Ecto neural progenitor cell (in vitro differentiated cells): ENCODE measurements at places on chromosomes 12 and 14.

DNA sequence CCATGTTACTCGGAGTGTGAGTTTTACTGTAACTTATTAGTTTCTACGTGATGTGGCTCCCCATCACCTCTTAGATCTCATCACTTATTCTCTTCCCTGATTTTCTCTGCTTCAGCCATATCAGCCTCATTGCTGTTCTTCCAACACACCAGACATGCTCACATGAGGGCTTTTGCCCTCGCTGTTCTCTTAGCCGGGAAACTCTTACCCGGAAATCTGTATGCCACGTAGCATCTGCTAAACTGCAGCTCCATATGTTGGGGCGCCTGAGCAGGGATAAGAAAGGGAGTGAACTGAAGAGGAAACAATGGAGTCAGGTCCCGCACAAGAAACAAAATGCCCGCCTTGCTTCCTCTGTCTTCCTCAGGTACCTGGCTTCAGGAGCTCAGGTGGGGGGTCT, 16.6 kb downstream of the SMUG1 start:
- no peak for DNase-seq

GRCh38 chr14:43258396-43258795, 1248.7 kb downstream of the FSCB start:
- no peak for DNase-seq

DNA sequence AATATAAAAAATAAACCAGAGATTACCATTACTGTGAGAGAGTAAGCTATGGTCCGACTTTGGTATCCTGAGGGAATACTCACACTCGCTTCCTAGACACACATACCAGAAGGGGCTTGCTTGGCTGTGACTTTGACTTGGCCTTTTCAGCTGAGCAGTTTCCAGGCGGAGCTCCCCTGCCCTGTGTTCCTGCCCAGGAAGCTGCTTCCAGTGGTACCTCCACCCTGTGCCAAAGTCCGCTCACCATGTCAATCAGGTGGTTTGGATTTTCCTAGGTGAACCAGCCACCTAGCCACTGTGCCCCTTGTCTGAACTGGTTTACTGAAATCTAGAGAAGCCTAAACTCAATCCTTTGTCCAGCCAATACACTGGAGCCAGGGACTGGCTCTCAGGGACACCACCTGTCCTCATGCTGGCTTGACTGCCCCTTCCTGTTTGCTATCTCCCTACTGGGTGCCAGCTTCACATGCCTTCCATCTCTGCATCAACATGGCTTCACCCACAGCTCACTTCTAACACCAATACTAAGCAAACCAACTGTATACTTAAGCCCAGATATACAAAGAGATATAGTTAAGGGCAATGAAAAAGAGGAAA, 28.6 kb downstream of the MAX start:
- DNase-seq, result no peak

DNA sequence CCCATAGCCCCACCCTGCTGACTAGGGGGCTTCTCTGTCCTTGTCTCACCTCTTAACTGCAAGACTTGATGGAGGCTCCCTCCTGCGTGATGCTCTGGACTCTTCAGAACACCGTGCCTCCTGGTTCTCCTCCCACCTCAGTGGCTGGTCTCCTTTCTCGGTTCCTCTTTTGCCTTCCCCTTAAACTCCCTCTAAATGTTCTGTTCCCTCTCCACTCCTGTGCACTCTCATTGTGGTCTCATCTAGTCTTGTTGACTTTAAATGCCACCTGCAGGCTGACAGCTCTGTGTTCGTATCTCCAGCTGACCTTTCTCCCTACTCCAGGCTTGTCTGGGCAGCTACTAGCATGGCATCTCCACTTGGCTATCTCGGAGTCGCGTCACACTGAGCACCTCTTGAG, 28.3 kb downstream of the DYNC1H1 start:
- no peak for DNase-seq

DNA sequence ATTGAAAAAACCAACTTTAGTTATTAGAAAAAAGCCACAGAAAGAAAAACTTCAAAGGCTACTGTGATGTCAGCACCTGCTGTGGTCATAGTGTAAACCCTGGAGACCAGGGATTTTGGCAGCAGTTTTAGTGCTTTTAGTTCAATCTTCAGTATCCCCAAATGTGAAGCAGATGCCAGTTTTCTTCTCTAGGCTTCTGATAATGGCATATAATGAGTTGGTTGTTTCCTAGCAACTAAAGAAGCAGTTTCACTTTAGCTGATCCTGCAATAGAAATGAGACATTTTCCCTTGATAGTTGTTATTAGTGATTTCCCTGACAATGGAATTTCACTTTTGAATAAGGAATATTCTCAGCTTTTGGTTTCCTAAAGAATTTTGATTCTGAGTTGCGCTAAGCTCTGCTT, 131.2 kb downstream of the NUBPL start:
- DNase-seq, result no peak

DNA sequence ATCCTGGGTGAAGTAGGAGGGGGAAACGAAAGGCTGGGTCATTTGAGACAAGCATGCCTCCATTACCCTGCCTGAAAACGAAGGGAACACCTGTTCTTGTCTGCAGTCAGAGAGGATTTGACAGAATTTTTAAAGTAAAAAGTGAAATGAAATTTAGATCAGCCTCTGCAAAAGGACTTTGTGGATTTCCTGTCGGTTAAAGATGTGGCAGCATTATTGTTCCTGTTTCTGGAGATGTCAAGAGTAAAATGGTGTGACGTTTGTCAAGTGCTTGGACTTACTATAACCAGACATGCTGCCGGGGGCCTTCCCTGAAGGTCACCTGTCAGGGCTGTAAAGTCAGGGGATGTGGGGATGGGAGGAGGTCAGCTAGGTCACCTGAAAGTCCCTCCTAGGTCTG, 32.0 kb downstream of the NRXN3 start:
- DNase-seq, result no peak

- peak; percentile 61 for DNase-seq
These were observed 107.0 kb downstream of the ADAMTS20 start for GRCh38 chr12:43444940-43445564.

GRCh38 chr12:130219929-130220705, 57.9 kb downstream of the FZD10 start:
- peak; percentile 50 for DNase-seq

GRCh38 chr14:56416213-56416612, 163.4 kb upstream of the TMEM260 start:
- no peak for DNase-seq

GRCh38 chr12:67220065-67220464, 49.1 kb upstream of the CAND1 start:
- DNase-seq, result no peak

GRCh38 chr14:57390806-57391516, 575 bp downstream of the NAA30 start:
- peak; percentile 68 for DNase-seq

DNA sequence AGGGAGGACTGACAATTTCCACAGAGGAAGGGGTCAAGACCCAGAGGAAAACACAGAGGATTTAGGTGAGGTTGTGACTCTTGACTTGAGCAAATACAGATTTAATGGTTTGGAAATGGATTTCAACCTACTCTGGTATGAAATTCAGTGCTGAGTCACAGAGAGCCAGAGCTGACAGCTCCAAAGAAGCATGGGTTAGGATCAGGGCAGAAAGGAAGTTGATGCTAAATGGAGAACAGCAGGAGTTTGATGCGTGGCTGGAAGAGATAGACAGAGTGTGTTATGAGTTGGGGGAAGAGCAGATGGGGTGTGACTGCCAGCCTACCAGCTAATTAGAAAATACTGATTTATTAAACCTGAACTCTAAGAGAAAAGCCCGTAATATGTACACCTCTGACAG, 272.6 kb downstream of the FOXG1 start:
- no peak for DNase-seq

DNA sequence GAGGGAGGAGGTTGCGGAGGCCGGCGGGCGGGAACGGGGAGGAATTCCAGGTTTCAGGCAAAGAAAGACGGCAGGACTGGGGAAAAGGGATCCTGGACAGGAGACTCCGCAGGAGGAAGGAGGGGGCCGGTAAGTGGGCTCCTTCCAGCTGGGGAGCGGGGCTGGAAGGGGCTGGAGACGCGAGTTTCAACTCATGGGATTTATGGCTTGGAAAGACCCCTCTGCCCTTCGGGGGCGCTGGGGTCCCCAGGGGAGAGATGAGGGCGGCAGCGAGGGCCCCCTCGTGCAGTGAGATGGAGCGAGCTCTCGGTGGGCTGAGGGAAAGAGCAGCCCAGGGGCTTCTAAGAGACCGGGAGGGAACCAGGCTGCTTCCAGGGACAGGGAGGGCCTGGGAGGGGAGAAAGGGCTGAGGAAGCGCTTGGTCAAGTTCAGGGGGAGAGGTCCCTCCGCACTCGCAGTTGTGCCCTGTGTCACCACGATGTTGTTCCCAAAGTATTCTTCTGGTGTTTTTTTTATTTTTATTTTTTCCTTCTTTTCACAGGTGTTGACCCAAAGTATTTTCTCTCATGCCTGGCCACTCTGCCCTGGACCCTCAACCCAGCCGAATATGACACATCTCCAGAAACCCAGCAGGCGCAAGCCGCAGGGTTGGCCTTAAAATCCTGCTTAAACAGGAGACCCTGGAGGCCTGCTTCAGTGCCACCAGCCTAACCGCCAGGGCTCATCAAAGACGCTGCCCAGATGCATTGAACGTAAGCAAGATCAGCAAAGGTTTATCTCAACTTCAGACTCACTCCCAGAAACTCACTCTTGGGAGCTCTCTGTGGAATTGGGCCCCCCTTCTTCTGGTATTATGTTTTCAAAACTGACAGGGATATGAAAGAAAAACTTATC, 16.1 kb downstream of the TNFAIP2 start:
- DNase-seq, result no peak

DNA sequence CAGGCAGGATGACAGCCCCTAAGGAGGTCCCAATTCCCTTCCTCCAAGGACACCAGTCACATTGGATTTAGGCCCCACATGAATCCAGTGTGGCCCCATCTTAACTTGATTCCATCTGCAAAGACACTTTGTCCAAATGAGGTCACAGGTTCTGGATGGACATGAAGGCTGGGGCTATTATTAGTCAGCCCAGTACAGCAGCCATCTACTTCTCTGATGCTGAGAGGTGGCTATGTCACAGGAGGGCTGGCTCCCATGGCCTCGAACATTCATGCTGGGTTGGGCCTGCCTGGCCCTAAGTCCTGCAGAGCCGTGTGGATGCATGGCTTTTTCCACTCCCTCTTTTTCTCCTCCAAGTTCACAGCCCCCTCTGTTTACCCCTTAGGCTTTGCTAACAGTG, 35.9 kb downstream of the SLC15A4 start:
- no peak for DNase-seq

DNA sequence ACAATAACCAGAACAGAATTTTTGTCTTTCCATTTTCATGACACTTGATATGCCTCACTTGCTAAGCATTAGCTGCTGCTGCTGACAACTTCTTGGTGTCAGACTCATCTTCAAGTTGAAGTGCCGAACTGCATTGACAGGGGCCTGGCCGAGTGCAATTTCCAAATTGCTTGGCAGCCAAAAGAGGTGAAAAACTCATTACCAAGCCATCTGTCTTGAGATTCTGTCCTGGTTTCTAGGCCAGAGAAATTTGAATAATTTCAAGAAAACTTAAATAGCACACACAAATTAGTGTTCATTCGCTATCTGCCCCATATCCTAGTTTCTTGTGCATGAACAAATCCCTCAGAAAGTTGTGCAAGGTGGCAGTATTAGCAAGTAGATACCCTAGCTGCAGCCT, 165.3 kb upstream of the RASSF8 start:
- DNase-seq, result no peak

- no peak for DNase-seq
These were observed 149.0 kb downstream of the AKAP6 start for GRCh38 chr14:32478050-32478449.

DNA sequence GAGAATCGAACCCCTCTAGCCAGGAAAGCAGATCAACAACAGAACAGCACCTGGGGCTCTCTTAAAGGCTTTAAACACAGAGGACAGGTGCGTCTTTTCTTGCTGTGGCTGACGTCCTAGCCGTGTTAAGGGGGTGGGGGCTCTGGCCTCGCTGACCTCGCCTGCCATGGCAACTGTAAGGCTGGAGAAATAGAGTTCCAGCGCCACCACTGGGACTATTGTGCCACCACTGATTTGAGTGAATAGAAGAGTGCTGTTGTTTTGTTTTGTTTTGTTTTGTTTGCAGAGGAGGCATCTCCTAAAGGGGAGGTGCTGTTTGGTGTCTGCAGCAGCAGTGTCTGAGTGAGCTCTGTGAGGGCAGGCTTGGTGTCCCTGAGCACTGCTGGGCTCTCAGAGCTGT, 34.2 kb upstream of the PRMT8 start:
- DNase-seq, result peak; percentile 79

DNA sequence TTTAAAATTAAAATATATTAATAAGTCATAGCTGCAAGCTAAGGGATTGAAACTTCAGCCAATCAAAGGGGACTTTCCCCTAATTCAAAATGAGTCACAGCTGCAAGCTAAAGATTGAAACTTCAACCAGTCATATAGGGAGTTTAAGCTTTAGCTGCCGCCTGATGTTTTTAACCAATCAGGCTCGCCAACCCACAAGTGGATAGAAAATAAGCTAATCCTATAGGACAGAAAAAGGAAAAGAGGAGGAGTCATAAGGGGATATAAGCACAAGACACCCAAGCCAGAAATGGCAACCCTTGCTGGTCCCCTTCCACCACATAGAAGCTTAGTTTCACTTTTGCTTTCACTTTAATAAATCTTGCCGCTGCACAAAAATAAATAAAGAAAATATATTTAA, 1154.6 kb downstream of the GALC start:
- DNase-seq, result no peak

DNA sequence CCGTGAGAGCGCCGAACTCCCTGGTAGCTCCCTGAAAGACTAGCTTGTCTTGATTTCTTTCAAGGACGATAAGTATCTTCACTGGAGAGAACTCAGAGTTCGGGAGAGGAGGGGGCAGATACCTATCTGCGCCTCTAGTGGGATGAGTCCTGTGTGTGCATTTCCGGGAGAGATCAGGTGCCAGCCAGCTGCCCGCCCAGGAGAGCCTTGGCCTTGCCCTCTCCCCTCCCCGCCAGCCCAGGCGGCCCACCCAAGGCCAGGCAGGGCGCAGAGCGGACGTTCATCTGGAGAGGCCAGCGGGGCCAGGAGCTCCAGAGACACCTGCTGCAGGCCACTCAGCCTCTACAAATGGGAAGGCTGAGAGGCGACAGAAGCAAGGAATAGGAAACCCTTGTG, 1.0 kb downstream of the CD9 start:
- no peak for DNase-seq

GRCh38 chr14:56294128-56294527, 175.9 kb downstream of the PELI2 start:
- no peak for DNase-seq

DNA sequence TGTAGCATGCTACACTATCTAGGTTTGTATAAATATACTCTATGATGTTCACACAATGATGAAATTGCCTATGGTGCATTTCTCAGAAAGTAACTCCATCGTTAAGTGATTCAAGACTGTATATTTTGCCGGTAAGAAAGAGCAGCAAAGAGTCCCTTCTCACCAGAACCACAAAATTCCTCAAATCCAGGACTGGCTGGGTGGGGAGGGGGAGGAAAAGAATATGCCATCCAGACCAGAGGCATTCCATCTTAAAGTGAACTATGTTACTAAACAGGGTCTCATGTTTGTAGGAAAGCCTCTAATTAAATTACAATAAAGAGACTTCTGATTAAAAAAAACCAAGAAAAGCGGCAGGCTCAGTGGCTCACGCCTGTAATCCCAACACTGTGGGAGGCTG, 11.5 kb downstream of the UBE2N start:
- no peak for DNase-seq
